ENCODE measurements at places on chromosomes 12 and 14.

GRCh38 chr14:103705504-103706284 lies 9.6 kb downstream of the XRCC3 start:
- peak overlapping the region; percentile 67 for H3K27ac ChIP-seq
- no peak overlapping the region for H3K4me3 ChIP-seq
- H3K4me1 ChIP-seq = peaks cover 11% of the 10 kb centered on the region
- peaks cover 23% of the 10 kb centered on the region for H3K36me3 ChIP-seq
- no peak for DNase-seq

- peaks cover 11% of the 10 kb centered on the region for H3K36me3 ChIP-seq
- peak overlapping the region; percentile 84 for H3K4me3 ChIP-seq
- peak overlapping the region; percentile 71 for H3K27ac ChIP-seq
Measured at GRCh38 chr14:105421723-105422615, 2.3 kb downstream of the MTA1 start.

- H3K27me3 ChIP-seq = no peaks in the 10 kb centered on the region
- no peaks in the 10 kb centered on the region for H3K36me3 ChIP-seq
- H3K27ac ChIP-seq = no peak overlapping the region
- H3K4me1 ChIP-seq = peaks cover 1% of the 10 kb centered on the region
- DNase-seq = no peak
- H3K4me3 ChIP-seq = no peak overlapping the region
Measured at GRCh38 chr12:12079291-12079690, 8.6 kb downstream of the BCL2L14 start.

GRCh38 chr12:45994736-45995135 lies 4.4 kb upstream of the SCAF11 start:
- DNase-seq = no peak
- H3K27ac ChIP-seq = no peak overlapping the region
- peaks cover 2% of the 10 kb centered on the region for H3K27me3 ChIP-seq
- H3K4me3 ChIP-seq = no peak overlapping the region
- H3K4me1 ChIP-seq = peaks cover 7% of the 10 kb centered on the region

- no peak for DNase-seq
- peak overlapping the region; percentile 52 for H3K27ac ChIP-seq
- no peak overlapping the region for H3K4me3 ChIP-seq
- H3K27me3 ChIP-seq = peaks cover 2% of the 10 kb centered on the region
- H3K4me1 ChIP-seq = peaks cover 62% of the 10 kb centered on the region
Measured at GRCh38 chr12:46455648-46456352, 83.2 kb upstream of the SLC38A2 start.

DNA sequence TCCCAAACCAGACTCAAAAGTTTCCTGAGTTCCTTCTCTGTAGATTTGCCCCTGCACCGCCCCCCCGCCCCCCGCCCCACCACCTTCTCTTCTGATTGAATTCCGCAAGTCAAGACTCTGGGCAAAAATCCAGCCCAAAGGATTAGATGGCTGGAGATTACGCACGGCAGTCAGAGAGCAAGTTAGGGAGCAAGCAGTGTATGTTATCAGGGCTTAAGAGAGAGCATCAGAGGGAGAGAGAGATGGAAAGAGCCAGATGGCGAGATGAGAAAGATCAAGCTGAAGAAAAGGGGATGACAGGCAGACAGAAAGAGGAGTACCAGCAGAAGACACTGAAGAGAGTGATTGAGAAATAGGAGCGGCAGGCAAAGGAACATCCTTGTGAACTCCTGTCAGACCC lies 13.9 kb upstream of the ANKRD33 start:
- no peak overlapping the region for H3K27ac ChIP-seq
- no peak for DNase-seq
- peaks cover 3% of the 10 kb centered on the region for H3K4me1 ChIP-seq

DNA sequence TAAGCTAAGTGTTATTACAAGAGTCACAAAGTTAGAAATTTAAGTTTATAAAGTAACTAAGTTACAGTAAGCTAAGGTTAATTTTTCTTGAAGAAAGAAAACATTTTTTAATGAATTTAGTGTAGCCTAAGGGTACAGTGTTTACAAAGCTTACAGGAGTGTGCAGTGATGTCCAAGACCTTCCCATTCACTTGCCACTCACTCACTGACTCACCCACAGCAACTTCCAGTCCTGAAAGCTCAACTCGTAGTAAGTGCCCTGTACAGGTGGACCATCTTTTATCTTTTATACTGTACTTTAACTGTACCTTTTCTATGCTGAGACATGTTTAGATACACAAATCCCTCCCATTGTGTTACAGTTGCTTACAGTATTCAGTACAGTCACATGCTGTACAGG lies 60.9 kb upstream of the TMEM263 start:
- peaks cover 8% of the 10 kb centered on the region for H3K4me1 ChIP-seq
- no peaks in the 10 kb centered on the region for H3K36me3 ChIP-seq
- no peak overlapping the region for H3K27ac ChIP-seq
- H3K27me3 ChIP-seq = peaks cover 5% of the 10 kb centered on the region
